ENCODE measurements at places on chromosomes 12 and 14.

DNA sequence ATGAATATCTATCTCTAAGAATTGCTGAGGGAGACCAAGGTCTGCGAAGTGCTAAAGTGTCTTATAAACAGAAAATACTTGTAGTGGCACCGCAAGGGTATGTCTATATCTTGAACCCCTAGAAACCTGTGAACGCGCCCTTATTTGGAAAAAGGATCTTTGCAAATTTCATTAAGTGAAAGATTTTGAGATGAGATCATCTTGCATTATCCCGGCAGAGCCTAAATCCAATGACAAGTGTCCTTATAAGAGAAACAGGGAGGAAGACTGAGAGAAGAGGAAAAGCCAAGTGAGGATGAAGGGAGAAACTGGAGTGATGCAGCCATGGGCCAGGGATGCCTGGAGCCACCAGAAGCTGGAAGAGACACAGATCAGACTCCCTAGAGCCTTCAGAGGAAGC, 27.7 kb downstream of the RBM19 start:
- no peak for DNase-seq

- DNase-seq: peak; percentile 89
Measured at GRCh38 chr12:123457980-123458779, at the start of gene SNRNP35. Gene SNRNP35 (plus strand): TSS chr12:123458139. CDS start chr12:123465541, 7,402 bp downstream.

DNA sequence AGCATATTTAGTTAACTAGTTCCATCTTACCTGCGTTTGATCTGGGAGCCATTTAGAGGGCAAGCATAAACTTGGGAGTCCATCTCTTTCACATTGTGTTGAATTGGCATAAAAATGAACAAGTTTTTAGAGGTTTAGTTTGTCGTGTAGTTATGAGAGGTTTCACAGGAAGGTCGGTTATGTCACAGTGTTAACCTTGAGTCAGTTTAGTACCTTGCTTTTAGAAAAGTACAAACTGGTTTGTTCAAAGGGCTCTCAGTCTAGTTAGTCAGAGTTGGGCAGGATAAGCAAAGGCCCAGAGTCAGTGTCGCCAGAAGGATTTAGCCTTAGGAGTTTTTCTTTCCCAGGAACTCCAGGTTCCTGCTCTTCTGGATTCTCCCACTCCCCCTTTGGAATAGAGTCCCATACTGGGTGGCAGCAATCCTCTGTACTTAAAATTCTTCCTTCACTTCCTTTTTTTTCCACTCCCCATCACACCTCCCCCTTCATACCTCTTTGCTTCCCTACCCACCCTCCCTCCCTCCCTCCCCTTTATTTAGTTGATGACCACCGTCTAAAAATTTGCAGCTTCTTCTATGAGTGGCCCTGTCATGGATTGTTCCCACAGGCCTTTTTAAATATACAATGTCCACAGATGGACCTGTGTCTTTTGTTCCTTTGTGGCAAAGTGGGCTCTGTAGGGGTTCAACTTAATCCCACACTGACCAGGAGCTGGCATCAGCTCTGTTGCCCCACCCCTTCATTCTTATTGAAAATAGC, 12.1 kb downstream of the PCBP2 start:
- no peak for DNase-seq

- DNase-seq: no peak
Measured at GRCh38 chr12:9367201-9367600, 159.0 kb upstream of the PZP start.

DNA sequence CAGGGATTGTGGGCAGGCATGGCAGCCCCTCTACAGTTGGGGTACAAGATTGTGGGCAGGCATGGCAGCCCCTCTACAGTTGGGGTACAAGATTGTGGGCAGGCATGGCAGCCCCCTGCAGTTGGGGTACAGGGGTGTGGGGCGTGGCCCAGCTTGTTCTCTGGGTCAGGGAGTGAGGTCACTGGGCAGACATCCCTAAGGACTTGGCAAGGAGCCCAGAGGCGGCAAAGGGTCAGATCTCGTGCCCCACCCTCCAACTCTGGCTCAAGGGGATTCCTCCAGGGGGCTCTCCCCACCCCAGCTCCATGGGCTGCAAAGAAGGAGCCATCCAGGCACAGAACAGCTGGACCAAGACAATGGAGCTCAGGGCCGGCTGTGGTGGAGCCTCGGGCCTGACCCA, 25.8 kb upstream of the NUDT14 start:
- no peak for DNase-seq

DNA sequence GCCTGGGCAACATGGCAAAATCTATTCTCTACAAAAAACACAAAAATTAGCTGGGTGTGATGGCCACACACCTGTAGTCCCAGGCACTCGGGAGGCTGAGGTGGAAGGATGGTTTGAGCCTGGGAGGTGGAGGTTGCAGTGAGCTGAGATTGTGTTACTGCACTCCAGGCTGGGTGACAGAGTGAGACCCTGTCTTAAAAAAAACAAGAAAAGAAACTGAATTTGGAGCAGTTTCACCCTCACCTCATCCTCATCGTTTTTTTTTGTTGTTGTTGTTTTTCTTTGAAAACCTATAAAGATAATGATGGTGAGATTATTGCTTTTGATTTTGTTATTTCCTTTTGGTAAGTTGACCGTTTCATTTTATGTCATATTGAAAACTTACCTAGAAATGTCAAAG, 60.7 kb downstream of the SLC38A6 start:
- no peak for DNase-seq

GRCh38 chr12:128871516-128871892, 18.2 kb downstream of the GLT1D1 start:
- DNase-seq: no peak

- DNase-seq: no peak
Measured at GRCh38 chr12:44184499-44185206, 348.8 kb downstream of the TMEM117 start.

- DNase-seq: no peak
Measured at GRCh38 chr12:64903479-64904152, 79.2 kb downstream of the TBC1D30 start.

- no peak for DNase-seq
Measured at GRCh38 chr14:57988445-57988844, 122.6 kb upstream of the SLC35F4 start.

DNA sequence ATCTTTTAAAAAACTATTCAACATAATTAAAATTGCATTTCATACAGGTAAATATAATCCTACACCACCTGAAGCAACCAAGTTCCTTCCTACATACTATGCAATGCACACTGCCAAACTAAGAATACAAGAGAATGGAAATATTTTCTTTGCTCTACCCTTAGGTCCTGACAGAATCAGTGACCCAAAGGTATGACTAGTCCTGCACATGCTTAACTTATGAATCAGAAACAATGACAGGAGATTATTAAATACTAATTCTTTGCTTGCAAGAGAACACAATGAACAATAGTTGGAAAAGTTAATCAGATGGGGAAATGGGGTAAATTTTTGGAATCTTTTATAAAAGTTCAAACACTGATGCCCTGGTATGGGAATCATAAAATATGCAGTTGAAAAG, 220.1 kb downstream of the SOX5 start:
- no peak for DNase-seq

DNA sequence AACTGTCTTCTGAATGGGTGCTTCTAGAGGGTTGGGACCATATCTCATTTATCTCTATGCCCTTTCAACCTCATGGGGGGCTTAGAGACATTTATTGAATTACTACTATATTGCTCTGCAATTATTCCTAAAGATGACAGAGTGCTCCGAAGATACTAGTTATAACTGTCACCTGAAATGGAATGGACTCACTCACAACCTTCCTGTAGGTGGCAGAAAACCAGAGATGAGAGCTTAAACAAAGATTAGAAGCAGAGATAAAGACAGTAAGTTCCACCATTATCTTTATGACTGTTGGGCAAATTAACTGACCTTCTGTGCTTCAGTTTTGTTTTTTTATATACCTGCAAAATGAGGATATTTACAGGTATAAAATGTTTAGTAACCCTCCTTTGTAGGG, 31.5 kb upstream of the GTF2A1 start:
- DNase-seq: no peak

GRCh38 chr12:6807170-6807569, 14.5 kb upstream of the GPR162 start:
- DNase-seq: no peak

DNA sequence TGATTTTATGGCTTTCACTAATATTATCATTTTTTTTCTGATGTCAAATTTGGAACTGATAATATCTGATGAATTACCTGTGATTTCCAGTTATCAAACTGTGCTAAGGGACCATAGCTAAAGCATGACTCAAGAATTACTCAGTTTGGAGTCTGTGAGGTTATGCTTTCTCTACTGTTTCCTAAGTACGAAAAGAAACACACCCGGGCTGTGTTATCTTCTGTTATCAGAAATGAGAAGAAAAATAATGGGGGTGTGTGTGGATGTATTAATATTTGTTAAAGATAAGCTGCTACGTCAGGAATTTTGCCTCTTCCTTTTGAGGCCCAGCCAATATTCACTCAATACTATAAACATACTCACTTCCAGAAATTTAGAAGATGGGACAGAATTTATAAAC, 1401.9 kb upstream of the FLRT2 start:
- DNase-seq: no peak

DNA sequence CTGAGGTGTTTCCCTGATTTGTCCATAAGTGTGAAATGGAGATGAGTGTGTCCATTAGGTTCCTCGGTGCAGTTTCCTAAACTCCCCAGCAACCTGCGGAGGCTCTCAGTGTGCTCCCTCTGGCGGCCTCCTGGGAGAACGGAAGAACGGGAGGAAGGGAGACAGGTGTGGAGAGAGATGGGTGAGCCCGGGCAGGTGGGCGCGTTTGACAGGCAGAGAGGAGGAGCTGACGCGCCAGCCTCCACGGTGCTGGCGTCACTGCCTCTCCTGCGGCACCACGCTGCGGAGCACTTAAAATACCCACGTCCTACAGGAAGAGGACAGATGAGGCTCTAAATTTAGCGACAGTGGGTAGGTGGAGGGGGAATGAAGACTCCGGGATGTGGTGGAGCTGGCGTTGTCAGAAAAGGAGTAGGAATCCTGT, 26.8 kb upstream of the PEX5 start:
- DNase-seq: peak; percentile 12

DNA sequence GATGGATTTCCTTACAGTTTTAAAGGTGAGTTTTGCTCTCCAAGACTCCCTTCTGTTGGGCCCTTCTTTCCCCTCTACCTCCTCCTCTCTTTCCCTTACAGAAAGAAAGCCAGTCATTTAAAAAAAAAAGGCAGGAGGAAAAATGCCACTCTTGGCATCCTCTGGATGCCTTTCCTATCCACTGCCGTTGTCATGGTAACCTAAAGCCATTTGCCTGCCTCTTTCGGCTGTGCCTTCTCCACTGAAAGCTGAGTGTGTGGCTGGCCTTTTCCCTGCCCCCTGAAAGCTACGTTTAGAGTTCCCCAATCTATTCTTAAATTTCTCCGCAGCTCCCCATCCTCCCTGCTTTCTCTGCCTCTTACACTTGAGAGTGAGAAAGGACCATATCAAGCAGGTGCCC, 67.1 kb downstream of the TUNAR start:
- DNase-seq: no peak

DNA sequence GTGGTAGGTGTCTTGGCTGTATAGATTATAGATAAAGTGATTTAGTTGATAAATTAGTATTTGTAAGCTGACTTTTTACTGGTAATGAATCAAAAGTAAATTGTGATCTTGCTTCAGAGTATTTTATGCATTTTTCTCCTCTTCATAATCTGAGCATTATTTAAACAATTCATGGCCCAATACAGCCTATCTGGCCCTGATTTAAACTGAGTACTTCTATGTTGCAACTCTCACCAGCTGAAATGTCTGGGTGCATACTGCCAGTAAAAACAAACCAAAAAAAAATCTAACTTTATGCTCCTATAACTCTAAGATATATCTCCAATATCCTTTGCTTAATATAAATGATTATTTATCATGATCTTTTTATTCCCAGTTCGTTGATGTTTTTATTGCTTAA, 86.6 kb downstream of the MIA2 start:
- no peak for DNase-seq

DNA sequence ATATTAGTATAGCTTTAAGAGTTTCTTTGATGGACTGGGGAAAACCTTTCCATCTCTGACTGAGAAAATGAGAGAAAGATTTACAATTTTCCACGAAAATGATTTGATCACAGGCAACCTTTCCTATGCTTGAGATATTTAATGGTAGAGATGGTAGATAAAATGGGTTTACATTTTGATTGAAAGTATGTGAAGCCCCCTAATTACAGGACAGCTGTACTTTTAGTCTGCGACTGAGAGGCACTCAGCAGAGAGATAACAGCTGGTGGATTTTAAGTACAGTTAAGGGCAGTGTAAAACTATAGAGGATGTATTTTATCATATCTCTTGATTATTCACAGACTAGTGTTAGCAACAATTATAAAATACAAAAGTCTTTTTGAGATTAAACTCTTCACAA, 40.7 kb downstream of the C12orf50 start:
- DNase-seq: no peak

DNA sequence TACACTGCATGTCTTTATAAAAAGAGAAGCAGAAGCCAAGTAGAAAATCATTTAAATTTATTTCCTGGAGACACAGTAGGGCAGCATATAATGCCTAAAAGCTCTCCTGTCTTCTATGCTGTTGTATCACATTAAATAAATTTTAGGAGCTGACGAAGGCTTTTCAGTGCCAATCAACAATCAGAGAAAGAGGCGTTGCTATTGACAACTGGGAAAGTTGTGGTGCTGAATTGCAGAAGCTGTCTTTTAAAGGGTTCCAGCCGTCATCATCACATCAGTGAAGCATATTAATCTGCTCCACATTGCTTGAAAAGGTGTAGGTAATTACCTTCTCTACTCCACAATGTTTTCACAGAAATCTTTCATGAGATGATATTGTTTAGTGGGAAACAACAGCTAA, 103.9 kb downstream of the FSCB start:
- no peak for DNase-seq

GRCh38 chr12:132351751-132352495, 22.5 kb upstream of the GALNT9 start:
- DNase-seq: no peak

DNA sequence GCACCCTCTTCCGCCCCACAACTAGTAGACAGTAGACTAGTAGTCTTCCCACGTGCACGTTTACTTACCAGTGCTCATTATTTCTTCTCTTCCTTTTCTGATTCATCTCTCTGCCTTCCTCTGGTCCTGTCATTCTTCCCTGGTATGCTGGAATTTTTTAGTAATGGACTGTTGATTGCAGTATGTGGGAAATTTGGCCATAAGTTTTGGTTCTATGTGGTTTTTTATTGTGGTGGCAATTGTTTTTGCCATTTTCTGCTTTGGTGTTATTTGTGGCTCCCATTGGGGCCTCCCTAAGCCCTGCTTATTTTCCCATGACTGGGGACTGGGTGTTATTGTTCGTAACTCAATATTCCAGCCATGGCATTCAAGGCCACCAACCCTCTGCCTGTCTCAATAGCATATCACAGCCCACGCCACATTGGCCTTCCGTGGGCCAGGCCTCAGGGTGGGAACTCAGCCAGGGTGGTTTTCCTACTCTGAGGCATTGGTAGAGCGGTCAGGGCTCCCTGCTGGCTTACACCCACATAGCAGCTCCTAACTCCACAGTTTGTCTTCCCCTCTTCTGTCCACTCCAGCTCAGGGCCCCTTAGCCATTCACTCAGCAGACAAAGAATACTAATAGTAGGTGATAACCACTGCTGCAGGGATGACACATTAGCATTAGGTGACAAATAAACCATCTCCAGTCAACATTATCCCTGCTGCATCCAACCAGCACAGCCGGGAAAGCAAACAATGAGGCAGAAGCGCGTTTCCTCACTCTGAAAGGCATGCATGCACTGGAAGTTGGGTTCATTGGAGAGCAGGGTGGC, 321.5 kb downstream of the CACNA1C start:
- no peak for DNase-seq

- no peak for DNase-seq
Measured at GRCh38 chr14:64826333-64826732, 53.4 kb downstream of the SPTB start.

GRCh38 chr12:84134797-84135366, 777.7 kb downstream of the SLC6A15 start:
- DNase-seq: no peak
